Renal cortex interstitium (tissue), 15 donors: ENCODE measurements at places on chromosomes 2 and 18. TPM values are rescaled to one million over a fixed set of nuclear protein-coding genes. Genes with fewer than 3 reads are reported as not detected.

Gene CXCR4
- 47.0 TPM for polyA plus RNA-seq

Gene RAD51AP2
- 0.23 TPM for polyA plus RNA-seq

Gene VWA3B
- polyA plus RNA-seq = 1.1 TPM

Gene FEV
- 0.14 TPM for polyA plus RNA-seq

Gene CDCA7
- 31.4 TPM for polyA plus RNA-seq

Gene DCDC2C
- polyA plus RNA-seq = 0.32 TPM

Gene SPRED2
- 39.4 TPM for polyA plus RNA-seq

Gene FTCDNL1
- 1.7 TPM for polyA plus RNA-seq

Gene FSHR
- polyA plus RNA-seq = not detected

Gene ALPG
- polyA plus RNA-seq = not detected

Gene CACNB4
- polyA plus RNA-seq = 11.7 TPM

Gene REG1B
- polyA plus RNA-seq = not detected

Gene TMEM178A
- 96.6 TPM for polyA plus RNA-seq

Gene PPP4R3B
- 82.9 TPM for polyA plus RNA-seq

Gene HNMT
- polyA plus RNA-seq = 63.9 TPM

Gene BOLL
- polyA plus RNA-seq = 0.08 TPM

Gene CYBRD1
- 37.4 TPM for polyA plus RNA-seq
